Muscle of arm (tissue), 14 donors: ENCODE measurements at places on chromosomes 7 and 10. TPM values are rescaled to one million over a fixed set of nuclear protein-coding genes. Genes with fewer than 3 reads are reported as not detected.

CRYGN gene
- polyA plus RNA-seq = not detected

CALHM3 gene
- not detected for polyA plus RNA-seq

- DNase-seq = no peak
Measured at GRCh38 chr7:156073366-156074052, 261.2 kb upstream of the SHH start.

DNA sequence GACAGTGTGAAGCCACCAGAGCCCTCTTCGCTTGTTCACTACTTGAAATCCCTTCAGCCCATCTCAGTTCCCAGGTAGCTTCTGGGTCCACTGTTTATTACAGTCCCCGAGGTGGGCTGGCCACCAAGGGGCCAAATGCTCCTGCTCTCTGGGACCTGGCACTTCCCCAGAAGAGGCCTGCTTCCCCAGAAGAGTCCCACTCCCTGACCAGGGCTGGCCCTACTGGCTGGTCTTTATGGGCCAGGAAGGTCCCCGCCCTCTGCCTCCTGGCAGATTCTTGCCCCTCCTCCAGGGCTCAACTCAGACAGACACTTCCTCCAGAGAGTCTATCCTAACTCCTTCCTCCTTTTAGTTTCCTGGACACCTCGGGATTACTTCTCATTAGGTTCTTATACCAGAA lies 70.7 kb upstream of the LRRC18 start:
- no peak for DNase-seq

GRCh38 chr10:59135275-59135674 lies 41.2 kb upstream of the PHYHIPL start:
- no peak for DNase-seq

DNA sequence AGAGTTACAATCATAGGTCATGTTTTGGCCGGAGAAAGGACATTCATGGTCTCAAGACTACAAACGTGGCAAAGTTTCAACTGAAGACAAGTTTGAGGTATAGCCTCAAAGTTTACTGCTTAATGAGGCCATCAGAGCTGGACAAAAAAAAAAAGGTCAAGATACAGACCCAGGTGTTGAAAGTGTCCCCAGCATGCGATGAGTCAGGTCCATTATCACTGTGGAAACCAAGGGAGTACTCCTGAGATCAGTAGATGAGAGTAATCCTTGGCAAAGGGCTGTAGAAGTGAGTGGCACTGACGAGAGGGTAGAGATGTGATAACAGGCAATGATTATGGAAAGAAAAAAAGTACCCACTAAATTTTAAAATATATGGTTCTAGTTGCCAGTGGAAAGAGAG lies 80.1 kb upstream of the LRRN3 start:
- no peak for DNase-seq

- no peak for DNase-seq
Measured at GRCh38 chr7:33388332-33388731, 259.0 kb downstream of the BBS9 start.

DNA sequence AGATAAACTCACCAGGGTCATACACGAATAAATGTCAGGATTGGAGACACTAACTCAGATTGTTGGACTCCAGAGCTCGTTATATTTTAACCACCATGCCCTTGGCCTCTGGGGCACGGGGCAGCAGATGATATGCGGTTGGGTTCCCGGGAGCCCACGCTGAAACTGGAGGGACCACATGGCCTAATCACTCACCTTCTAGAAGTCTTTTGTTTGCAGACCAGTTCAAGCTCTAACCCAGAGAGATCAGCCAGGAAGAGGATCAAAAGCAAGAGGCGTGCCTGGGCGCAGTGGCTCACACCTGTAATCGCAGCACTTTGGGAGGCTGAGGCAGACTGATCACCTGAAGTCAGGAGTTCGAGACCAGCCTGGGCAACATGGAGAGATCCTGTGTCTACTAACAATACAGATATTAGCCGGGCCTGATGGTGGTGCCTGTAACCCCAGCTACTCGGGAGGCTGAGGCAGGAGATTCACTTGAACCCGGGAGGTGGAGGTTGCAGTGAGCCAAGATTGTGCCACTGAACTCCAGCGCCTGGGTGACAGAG lies 42.6 kb upstream of the ECHDC3 start:
- DNase-seq = no peak

DNA sequence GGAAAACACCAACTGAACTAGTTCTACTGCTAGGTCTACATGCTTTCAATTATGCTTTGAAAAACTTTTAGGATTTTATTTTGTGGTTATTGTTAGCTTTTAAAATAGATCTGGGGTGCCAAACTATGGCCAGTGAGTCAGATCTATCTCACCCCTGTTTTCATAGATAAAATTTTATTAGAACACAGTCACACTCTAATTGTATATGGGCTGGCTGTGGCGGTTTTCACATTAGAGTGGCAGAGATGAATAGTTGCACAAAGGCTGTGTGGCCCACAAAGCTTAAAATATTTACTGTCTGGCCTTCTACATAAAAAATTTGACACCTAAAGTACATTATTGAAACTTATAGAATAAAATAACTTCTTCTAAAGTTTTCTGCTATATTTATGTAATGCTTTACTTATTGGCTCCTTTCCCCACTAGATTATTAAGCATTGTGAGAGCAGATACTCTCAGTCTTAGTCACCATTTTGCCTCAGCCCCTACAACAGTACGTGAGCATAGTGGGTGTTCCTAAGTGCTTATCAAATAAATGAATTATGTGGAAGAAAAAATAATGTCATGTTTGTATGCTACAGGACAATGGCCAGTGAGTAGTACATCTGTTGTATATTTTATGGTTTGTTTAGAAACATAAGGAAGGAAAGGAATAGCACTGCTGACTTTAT lies 5.4 kb upstream of the SUV39H2 start:
- DNase-seq = no peak
